ENCODE measurements at places on chromosomes 1 and 21. TPM values are rescaled to one million over a fixed set of nuclear protein-coding genes. Genes with fewer than 3 reads are reported as not detected.

Gene AGO3
- 53.1 TPM for total RNA-seq

Gene FCRL5
- total RNA-seq: 0.11 TPM

- no peak for DNase-seq
Observed at GRCh38 chr1:189212606-189213005, 1265.1 kb downstream of the BRINP3 start.

Gene USF1
- total RNA-seq: 46.7 TPM

- no peak for DNase-seq
Observed at GRCh38 chr1:100868364-100868995, 26.2 kb downstream of the EXTL2 start.

GRCh38 chr1:31218705-31219104 is 21.0 kb downstream of the NKAIN1 start:
- no peak for DNase-seq

DNA sequence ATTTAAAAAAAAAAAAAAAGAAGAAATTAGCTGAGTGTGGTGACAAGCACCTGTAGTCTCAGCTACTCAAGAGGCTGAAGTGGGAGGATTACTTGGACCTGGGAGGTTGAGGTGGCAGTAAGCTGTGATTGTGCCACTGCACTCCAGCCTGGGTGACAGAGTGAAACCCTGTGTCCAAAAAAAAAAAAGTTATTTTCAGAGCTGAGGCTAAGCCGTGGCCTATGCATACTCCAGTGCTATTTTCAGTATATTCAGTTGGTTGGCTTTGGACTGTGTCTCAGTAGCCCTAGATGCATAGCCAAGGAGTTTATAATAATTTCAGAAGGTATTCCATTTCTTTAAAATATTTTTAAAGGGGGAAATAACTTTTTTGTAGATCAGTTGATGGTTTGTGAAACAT is 140.5 kb upstream of the L1TD1 start:
- no peak for DNase-seq

GRCh38 chr1:41919131-41919530 is 409 bp upstream of the HIVEP3 start:
- DNase-seq: no peak

DNA sequence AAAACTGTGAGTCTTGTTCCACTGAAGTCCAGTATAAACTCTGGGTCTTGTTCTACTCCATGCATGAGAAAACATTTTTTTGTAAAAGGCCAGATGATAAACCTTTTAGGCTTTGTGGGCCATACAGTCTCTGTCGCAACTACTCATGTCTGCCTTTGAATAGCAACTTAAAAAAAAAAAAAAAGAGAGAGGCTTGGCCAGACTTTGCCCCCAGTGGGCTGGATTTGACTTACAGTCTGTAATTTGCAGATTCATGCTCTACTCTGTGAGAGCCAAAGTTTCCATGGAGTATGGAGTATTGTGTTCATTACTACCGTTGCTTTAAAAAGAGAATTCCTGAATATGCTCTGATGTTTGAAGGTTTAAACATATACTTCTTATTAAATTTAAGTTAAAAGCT is 654.9 kb upstream of the PKN2 start:
- DNase-seq: no peak

DNA sequence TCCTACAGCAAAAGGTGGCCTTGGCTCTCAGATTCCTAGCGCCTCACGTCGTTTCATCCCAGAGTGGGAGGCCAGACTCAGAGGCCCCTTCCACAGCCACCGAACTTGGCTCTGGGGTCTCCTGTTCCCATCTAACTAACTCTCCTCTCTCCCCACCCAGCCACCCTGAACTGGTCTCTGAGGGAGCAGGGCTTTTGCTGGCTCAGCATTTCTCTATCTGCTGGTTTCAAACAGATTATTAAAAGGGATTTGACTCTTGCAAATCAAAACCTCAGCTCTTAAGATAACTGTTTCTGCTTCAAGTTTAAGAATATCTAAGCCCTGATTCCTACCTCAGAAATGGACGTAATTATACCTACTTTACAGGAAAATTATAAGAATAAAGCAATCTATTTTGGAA is 91.0 kb upstream of the ATP1B1 start:
- no peak for DNase-seq

DNA sequence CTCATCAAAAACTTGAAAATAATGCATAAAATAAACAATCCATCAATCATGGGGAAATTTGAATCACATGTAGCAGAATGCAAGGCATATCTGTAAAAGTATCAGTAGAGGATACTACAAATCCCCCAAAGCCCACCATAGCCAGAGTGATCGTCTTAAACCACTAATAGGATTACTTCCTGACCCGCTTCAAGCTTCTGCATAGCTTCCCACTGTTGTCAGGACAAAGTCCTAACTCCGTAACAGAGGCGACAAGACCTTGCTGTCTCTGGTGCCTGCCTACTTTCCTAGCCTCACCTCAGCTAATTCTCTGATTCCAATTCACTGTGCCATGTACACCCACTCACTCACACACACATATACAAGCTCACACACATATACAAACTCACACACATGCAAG is 161.2 kb upstream of the NFIA start:
- DNase-seq: no peak

DNA sequence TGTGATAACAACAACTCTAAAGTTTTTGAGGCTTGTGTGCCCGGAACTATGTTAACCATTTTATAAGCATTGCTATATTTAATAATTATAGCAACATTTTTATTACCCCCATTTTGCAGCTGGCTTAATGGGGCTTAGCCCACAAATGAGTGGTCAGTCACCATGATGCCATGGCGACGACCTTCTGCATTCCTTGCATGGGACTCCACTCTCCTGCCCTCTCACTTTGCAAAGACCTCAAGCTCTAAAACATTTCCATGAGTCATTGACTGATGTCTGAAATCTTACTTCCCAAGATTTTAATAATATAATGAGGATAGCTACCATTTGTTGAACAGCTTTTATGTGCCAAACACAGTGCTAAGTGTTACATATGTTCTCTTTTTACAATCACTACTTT is 15.4 kb downstream of the NGF start:
- DNase-seq: no peak

Measured in urinary bladder (tissue), 4 donors.